ENCODE measurements at places on chromosomes 6 and 20.

DNA sequence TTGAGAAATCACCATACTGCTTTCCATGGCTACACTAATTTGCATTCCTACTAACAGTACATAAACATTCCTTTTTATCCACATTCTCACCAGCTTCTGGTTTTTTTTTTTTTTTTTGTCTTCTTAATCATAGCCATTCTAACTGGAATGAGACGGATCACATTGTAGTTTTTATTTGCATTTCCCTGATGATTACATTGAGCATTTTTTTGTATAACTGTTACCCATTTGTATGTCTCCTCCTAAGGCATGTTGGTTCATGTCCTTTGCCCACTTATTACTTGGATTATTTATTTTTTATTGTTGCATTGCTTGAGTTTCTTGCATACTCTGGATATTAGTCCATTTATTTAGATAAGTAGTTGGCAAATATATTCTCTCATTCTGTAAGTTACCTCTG lies 258.0 kb downstream of the MEI4 start:
- no peak for DNase-seq

- DNase-seq: no peak
Observed at GRCh38 chr6:34597605-34598353, 41.6 kb upstream of the SPDEF start.

DNA sequence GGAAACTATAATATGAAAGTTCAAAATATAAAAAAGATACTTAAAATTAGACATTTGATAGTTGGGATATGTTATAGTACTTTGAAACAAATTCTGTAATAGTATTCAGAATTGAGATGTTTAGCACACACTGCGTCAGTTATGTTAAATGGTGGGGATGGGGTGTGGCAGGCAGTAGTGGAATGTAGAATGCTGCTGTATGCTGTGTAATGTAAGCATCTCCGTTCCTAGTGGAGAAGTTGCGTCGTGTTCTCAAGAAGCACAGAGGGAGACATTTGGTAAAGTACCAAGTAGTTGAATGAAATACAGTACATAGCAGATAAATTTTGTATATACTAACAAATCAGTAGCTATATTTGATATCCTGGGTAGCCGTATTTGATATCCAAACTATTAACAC lies 192.4 kb downstream of the ZFAND3 start:
- no peak for DNase-seq

DNA sequence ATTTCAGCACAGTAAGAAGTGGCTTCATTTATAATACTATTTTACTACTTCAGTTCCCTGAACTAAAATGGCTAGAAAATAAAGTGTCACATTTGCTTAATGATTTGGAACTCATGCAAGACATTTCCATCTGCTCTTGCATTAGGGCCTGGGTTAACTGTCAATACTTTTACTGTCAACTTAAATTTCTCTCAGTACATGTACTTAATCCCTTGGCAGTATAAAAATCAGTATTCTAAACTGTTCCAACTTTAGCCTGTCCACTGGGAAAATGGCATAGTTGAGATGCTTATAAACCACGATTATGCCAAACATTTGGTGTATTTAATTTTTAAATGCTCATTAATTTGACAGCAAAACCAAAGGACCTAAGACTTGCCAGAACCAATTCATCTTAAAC lies 154.5 kb downstream of the ASCC3 start:
- no peak for DNase-seq

DNA sequence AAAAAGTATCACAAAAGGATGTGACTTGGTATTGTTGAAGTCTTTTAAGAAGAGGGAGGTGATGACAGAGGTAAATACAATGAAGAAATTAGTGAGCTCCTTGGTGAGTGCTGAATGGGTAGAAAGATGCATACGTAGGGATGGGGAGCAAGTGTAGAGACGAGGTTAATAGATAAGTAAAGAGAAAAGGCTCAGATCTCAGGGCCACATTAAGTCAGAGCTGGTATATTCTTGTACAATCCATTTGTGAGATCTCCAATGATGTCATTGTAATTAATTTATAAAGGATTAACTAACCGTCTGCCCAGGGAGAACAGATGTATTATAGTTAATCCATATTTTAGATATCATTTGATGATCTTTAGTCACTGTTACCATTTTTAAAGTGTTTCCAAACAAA lies 43.4 kb downstream of the SMPDL3A start:
- DNase-seq: no peak

- no peak for DNase-seq
Observed at GRCh38 chr6:40336940-40337760, 250.0 kb downstream of the LRFN2 start.

DNA sequence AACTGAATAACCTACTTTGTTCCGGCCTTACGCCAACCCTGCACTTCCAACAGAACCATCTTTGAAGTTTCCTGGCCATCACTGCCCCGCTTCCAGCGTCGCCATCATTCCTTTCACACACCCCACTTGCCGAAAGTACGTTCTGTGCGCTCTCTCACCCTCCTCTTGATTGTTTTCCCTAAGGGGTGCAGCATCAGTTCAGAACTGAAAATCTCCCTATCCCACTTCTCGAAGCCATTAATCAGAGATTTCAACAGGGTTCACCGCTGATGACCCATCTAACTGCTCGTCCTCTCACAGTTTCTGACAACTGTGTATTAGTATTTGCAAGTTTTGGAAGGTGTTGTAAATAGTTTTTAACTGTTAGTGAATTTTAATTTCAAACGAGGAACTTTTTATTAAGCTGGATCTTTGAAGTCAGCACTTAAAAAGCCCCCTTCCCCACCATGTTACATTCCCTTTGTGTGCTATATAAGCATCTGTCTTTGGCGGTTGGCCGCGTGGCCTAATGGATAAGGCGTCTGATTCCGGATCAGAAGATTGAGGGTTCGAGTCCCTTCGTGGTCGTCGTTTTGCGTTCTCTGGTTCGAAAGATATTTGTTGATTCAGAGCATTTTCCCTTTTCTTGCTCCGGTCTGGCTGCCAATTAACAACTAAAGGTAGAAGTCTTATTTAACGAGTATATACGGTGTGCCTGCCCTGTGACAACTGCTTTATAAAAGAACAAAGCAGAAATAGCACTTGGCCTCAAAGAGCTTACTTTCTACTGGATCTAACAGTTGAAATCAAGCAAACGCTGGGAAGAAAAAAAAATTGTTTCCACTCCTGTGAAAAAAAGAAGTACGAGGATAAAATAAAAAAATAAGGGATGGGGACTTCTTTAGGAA lies 42.6 kb downstream of the TRIM27 start:
- peak; percentile 91 for DNase-seq

GRCh38 chr6:147666255-147666654 lies 157.8 kb downstream of the SAMD5 start:
- no peak for DNase-seq

GRCh38 chr6:25560865-25561264 lies 91.2 kb upstream of the SCGN start:
- DNase-seq: no peak

All from left forelimb (tissue), 1 donor.